ENCODE measurements at places on chromosomes 12 and 14. TPM values are rescaled to one million over a fixed set of nuclear protein-coding genes. Genes with fewer than 3 reads are reported as not detected.

DTX1 gene
- total RNA-seq, result 0.73 TPM

BDKRB1 gene
- 6.1 TPM for total RNA-seq

RHOJ gene
- total RNA-seq, result 1.1 TPM

TRPV4 gene
- 0.59 TPM for total RNA-seq

TEAD4 gene
- 22.7 TPM for total RNA-seq

SPX gene
- under 0.01 TPM for total RNA-seq

A2ML1 gene
- under 0.01 TPM for total RNA-seq

Data from subcutaneous preadipocyte (primary cell).